ENCODE measurements at places on chromosomes 16 and 17. TPM values are rescaled to one million over a fixed set of nuclear protein-coding genes. Genes with fewer than 3 reads are reported as not detected.

The RAB11FIP4 gene
- total RNA-seq = 15.1 TPM

The SCGB1C2 gene
- not detected for total RNA-seq

The HS3ST4 gene
- under 0.01 TPM for total RNA-seq

The GPS2 gene
- 70.3 TPM for total RNA-seq

The NACA2 gene
- total RNA-seq = not detected

The C1QL1 gene
- not detected for total RNA-seq

DNA sequence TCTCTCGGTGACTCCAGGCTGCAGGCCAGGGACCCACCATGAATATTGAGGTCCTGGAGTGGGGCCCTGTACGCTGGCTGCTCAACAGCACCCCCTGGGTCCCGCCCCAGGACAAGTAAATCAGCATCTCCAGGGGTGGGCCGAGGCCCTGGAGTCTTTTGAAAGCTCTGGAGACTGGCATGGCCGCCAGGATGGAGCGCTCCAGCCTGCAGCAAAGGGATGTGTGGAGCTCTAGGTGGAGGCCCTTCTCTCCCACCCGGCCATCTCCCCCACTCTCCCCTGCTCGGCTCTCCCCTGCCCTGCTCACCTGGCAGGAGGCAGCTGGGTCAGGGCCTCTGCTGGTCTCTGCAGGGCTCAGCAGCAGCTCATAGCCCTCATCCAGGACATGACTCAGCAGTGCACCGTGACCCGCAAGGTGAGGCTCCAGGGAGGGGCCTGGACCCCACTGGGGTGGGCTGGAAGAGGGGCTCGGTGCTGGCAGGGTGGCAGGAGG is 16.6 kb downstream of the SGSH start:
- no peak for DNase-seq

GRCh38 chr17:1732833-1733321 is 8.4 kb downstream of the WDR81 start:
- DNase-seq = no peak

GRCh38 chr17:34252444-34253138 is 2.5 kb upstream of the CCL2 start:
- DNase-seq = no peak

DNA sequence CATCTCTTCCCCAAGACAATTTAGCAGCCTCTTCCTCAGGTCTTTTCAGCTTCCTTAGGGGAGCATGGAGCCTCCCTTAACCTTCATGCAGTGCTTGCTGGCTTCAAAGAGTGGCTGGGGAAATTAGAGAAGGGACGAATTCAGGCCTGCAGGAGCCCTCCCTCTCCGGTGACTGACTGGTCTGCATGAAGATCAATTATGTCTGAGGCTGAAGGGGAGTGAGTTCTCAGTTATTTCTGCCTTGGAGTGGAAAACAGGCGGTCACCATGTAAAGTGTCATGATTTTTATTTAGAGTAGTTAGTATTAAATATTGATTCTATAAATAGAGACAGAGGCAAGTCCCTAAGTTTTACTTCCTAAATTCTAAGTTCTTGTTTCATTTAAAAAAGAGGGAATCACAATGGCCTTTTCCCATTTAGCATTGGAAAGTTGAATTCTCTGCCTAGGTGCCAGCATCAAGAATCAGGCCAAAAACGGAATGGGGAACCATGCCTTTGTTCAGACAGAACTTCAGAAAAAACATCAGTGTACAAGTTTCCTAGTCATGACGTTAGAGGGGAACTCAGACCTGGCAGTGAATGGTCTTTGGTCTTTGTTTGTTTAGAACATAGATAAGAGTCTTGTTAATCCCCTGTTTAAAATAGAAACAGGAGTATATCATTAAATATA is 4.4 kb downstream of the GABARAPL2 start:
- DNase-seq = no peak

GRCh38 chr16:2896480-2897010 is 13.5 kb downstream of the FLYWCH2 start:
- no peak for DNase-seq

DNA sequence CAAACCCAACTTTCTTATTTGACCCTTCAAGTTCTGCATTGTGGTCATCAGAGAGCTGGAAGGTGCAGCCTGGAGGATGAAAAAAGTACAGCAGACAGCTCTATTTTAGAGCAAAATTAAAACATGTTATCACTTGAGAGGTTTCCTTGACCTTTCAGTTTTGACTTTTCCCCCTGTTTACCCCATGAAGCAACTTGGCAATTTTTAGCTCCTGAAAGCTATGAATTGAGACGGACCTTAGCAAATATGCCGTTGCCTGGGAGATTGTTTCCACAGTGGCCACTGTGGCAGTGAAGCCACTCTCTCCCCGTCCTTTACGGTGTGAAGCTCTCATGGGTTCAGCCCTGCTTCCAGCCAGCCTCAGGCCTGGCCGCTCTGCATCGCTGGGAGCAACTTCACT is 398.6 kb downstream of the CPPED1 start:
- no peak for DNase-seq

DNA sequence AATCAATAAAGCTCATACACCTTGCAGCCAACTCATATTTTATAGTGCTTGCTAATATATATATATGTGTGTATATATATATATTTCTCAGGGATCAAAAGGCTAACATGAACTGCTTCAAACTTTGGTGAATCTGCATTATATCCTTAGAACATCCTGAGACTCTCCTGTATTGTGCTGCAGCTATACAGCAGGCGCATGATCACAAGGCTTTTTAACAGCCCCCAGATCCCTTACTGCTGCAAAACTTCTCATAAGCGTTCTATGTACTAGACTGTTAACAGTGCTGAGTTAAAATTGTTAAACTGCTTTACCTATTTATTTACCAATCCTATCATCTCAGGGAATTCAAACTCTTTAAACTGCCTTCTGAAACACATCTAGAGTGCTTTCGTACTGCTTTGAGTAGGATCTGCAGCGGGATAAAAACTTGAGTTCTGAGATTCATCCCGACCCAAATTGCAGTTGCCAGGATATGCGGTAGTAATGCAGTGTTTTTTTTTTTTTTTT is 1.3 kb downstream of the GPATCH8 start:
- DNase-seq = no peak

DNA sequence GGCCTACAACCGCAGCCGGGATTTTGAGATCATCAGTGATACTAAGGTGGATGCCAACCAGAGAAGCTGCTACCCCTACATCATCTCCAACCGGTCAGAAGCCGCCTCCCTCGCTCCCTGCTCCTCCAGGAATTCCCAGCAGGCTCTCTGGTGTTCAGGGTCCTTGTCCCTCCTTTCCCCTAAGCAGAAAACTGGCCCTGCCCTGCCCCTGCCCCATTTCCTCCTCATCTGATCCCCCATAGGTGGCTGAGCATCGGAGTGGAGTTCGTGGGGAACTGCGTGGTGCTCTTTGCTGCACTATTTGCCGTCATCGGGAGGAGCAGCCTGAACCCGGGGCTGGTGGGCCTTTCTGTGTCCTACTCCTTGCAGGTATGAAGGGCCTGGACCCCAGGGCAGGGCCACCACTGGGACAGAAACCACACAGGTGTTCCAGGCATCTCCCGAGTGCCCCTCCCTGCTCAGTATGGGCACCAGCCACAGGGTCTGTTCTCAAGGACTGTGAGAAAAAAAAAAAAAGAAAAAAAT is 29.8 kb downstream of the ANKRD40 start:
- DNase-seq = no peak

- no peak for DNase-seq
These were observed 22.1 kb upstream of the ADAM11 start for GRCh38 chr17:44736551-44737240.

- DNase-seq = no peak
These were observed 17.1 kb upstream of the WFIKKN2 start for GRCh38 chr17:50818261-50818660.

GRCh38 chr16:2585651-2586081 is 47.8 kb downstream of the PDPK1 start:
- no peak for DNase-seq

- DNase-seq = no peak
These were observed 210.0 kb downstream of the BCAS3 start for GRCh38 chr17:60887614-60888028.

DNA sequence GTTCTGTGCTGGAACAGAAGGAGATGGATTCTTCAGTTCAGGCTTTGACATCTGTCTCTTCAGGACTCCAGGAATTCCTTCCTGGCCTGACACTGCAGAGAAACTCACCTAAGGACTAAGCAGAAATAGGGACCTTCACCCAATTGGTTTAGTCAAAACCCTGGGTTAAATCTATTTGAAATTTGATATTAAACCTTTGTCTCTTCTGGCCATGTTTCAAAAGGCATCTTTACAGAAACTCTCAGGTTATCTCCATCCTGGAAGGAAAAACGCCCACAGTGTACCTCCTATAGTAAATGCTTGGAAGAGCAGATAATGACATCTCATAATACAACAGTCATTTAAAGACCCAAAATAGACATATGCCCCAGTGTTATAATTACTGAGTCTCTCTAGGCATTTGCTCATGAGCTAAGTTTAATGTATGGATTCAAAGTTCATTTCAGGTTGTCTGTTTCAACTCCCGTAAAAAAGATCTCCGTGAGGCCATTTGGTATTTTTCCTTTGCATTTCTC is 5.6 kb upstream of the HOXB4 start:
- DNase-seq = no peak

DNA sequence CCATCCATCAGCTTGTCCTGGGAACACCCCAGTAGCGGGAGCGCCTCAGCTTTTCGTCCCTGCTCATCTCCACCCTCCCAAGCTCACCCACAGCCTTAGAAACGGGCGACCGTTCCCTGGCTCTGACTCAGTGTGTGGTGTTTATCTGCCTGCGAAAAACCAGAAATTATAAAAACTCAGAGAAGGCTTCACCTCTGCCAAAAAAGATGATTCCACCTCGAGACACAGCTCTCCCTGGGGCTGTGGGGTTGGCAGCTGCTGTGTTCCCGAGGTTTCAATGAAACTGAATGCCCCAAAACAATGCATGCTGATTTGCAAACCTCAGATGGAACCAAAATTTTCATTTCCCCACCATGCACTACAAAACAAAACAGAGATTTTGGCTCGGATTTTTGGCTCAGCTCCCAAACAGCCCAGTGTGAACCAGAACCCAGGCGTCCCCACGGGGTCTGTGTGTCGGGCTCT is 62.4 kb upstream of the MED9 start:
- no peak for DNase-seq

GRCh38 chr16:58850678-58851020 is 116.5 kb upstream of the GOT2 start:
- no peak for DNase-seq

GRCh38 chr17:742147-742793 is 9.8 kb downstream of the GEMIN4 start:
- no peak for DNase-seq

DNA sequence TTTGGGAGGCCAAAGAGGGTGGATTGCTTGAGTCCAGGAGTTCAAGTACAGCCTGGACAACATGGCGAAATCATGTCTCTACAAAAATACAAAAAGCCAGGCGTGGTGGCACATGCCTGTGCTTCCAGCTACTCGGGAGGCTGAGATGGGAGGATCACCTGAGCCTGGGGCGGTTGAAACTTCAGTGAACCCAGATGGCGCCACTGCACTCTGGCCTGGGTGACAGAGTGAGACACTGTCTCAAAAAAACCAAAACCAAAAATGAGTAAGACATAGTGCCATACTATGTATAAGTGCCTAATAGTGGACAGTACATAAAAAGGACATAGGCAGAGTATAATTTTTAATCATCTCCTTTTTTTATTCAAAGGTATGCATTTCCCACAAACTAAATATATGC is 4.0 kb downstream of the CTC1 start:
- DNase-seq = no peak

- DNase-seq = no peak
These were observed 9.5 kb upstream of the UNK start for GRCh38 chr17:75774991-75775668.
